Bladder microvascular endothelial cell (primary cell): ENCODE measurements at places on chromosomes 16 and 17. TPM values are rescaled to one million over a fixed set of nuclear protein-coding genes. Genes with fewer than 3 reads are reported as not detected.

RGS11 gene
- 0.81 and 1.6 TPM in 2 replicates for total RNA-seq

PRCD gene
- total RNA-seq, result 0.38 and 0.49 TPM in 2 replicates

B3GNT9 gene
- 1.3 and 4.0 TPM in 2 replicates for total RNA-seq

EVI2A gene
- total RNA-seq, result 0.16 and 0.19 TPM in 2 replicates

AANAT gene
- not detected in 2 replicates for total RNA-seq

UMOD gene
- not detected in 2 replicates for total RNA-seq

SGCA gene
- not detected in 2 replicates for total RNA-seq

RDM1 gene
- total RNA-seq, result 0.19 TPM in 1 of 2 replicates, not detected in the other

KRTAP9-2 gene
- not detected in 2 replicates for total RNA-seq

PRAC2 gene
- total RNA-seq, result not detected in 2 replicates

CD300LB gene
- total RNA-seq, result not detected in 2 replicates

UTS2R gene
- not detected in 2 replicates for total RNA-seq

MAPT gene
- under 0.01 and 0.13 TPM in 2 replicates for total RNA-seq

MT1F gene
- total RNA-seq, result 0.69 and 1.5 TPM in 2 replicates

TMEM106A gene
- total RNA-seq, result 0.81 and 4.0 TPM in 2 replicates

BRD7 gene
- 30.3 and 47.1 TPM in 2 replicates for total RNA-seq

CACNG3 gene
- total RNA-seq, result not detected in 2 replicates

MYCBPAP gene
- 0.16 and 0.69 TPM in 2 replicates for total RNA-seq

IGF2BP1 gene
- 0.13 and 0.16 TPM in 2 replicates for total RNA-seq

PITPNM3 gene
- total RNA-seq, result 0.13 and 0.16 TPM in 2 replicates

TCAP gene
- total RNA-seq, result 0.49 and 0.63 TPM in 2 replicates

DRC3 gene
- total RNA-seq, result 0.49 and 2.3 TPM in 2 replicates

NLRC3 gene
- total RNA-seq, result 0.97 and 3.8 TPM in 2 replicates
